ENCODE measurements at places on chromosomes 5 and 9.
A peak's percentile ranks its signal among the peaks of the same experiment; 100 is the strongest.

- DNase-seq: peak; percentile 94
Measured at GRCh38 chr5:76521240-76521758, 101.9 kb downstream of the F2RL2 start.

GRCh38 chr9:134546746-134547145 is 94.9 kb upstream of the COL5A1 start:
- no peak for DNase-seq

GRCh38 chr5:107487056-107487542 is 183.6 kb downstream of the EFNA5 start:
- no peak for DNase-seq

- no peak for DNase-seq
Measured at GRCh38 chr9:20491612-20492011, 130.7 kb downstream of the MLLT3 start.

GRCh38 chr5:28046596-28046995 is 1008.2 kb upstream of the CDH9 start:
- DNase-seq: no peak

DNA sequence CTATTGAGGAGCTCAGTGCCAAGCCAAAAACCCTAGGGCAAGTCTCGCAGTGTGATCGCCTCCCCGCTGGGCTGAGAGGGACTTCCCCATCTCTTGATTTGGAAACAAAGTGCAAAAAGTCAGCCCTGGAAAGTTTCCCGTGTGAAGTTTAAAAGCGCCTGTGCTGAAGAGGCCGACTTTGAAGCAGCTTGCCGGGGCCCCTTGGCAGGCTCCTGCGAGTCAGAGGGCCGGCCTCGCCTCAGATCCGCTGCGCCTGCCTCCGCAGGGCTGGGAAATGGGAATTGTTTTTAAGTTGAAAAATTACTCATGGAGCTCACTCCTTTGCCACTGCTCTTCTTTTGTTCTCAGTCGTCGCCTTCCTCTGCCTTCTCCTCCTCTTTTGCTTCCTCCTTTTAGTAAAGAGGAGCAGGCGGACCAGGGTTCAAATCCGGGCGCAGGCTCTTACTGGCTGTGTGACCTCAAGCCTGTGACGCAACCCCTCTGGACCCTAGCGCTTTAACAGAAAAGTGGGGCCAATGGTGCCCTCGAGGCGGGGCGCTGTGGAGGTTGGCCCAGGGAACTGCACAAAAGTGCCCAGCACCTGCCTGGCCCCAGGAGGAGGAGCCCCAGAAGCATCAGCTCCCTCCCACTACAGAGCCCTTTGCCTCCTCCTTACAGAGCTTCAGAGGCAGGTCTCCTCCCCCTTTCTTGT is 14.7 kb upstream of the LHX2 start:
- DNase-seq: no peak

- peak; percentile 7 for DNase-seq
Measured at GRCh38 chr5:128674837-128675446, 136.9 kb upstream of the FBN2 start.

- no peak for DNase-seq
Measured at GRCh38 chr9:5915438-5915837, 24.7 kb downstream of the MLANA start.

GRCh38 chr9:33372900-33373299 is 29.5 kb downstream of the AQP7 start:
- no peak for DNase-seq

Data from astrocyte (in vitro differentiated cells and primary cell).